GM06990 (cell line): ENCODE measurements at places on chromosomes 2 and 18.

DNA sequence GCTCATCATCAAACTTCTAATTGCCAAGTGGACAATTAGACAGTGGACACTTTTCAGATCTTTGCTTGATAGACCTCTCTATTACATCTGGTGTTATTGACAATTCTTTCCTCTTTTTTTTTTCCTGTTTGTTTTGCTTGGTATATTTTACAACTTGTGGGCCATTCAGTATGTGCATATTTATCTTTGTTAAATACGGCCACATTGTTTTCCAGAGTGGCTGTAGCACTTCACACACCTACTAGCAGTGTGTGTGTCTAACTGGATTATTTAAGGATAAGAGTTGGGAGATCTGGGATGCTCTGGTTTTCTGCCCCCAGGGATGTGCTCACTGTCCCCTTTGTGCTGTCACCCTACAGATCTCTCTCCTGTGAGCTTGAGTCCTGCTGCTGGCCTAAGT is 4.1 kb upstream of the SLC4A5 start:
- DNase-seq: no peak

GRCh38 chr2:38427936-38428335 is 50.9 kb upstream of the ATL2 start:
- DNase-seq: no peak

DNA sequence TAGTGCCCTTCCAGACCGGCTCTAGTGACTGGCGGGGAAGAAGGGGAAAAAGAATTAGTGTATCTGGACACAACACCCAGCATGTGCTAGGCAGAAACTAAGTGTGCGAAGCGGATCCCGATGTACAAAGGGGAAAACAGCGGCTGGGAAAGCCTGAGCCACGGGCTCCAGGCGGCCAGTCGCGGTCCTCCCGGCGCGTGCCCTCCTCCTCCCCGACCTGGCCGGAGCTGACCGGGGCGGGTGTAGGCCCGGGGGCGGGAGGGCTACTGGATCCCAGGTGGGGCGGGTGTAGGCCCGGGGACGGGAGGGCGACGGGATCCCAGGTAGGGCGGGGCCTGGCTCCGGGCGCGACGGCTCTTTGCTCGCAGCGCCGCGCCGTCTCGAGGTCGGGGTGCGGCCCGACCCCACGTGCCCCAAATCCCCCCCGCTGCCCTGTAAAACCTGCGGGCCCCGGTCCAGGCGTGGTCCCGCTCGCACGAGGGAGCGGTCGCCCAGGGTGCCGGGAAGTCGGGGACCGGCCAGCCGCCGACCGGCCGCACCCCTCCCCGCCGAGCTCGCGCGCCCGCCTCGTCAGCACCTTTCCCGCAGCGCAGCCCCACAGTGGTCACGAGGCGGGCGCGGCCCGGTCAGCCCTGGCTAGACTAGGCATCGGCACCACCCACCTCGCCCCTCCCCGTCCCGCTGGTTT is 48.8 kb downstream of the C2orf42 start:
- DNase-seq: no peak

DNA sequence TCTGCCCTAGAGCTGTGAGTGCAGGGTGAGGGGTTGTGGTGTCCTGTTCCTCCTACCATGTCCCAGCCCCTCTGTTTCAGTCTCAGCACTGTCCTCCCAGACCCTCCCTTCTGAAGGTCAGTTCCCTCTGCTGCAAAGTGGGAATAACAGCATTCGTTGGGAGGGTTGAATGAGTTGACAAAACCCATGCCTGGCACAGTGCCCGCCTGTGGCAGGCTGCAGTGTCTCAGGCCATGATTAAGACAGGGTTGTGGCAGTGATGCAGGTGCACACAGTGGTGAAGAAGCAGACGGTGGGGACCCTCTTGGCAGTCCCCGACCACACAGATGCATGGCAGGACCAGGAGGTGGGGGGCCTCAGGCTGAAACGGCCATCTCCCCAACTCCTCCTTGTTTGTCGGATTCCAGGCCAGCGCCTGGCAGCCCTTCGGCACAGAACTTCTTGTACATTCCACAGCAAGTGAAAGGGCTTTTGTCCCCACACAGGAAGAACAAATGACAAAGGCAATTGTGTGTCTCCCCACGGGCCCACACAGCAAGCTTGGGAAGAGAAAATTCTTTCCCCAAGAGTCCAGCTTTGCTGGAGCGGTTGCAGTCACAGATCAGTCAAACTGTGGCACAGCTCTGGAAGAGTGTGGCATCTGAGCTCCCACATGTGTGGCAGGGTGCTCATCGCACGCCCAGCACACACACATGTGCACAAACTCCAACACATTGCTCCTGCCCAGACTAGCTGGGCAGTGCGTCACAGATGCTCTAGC is 92.0 kb upstream of the MSH2 start:
- no peak for DNase-seq

- no peak for DNase-seq
These were observed 22.4 kb upstream of the CCBE1 start for GRCh38 chr18:59719544-59720181.

DNA sequence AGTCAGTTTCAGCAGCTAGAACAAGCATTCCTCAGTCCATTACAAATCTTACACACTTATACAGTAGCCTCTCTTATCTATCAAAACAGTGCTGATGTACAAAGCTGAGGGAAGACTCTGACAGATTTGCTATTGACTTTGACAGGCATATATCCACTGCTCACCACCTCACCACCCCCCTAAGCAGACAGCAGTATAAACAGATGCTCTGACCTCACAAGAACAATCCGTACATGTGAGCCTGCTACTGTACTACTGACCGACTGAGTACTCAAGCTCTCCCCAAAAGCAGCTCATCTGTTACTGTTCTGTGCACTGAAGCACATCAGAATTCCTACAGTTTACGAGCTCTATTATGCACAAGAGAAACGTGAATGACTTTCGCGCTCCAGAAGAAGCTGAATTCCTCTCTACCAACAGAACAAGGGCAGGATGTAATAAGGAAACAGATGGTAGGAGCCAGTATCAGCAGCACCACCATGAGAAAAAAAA is 95.6 kb upstream of the PDE1A start:
- no peak for DNase-seq

DNA sequence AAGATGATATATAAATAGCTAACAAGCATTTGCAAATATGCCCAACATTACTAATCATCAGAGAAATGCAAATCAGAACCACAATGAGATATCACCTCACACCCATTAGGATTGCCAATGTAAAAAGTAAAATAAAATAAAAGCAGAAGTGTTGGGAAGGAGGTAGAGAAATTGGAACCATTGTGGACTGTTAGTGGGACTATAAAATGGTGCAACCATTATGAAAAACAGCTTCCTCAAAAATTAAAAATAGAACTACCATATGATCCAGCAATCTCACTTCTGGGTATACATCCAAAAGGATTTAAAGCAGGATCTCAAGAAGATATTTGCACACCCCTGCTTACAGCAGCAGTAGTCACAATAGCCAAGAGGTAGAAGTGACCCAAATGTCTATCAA is 99.8 kb upstream of the DAPL1 start:
- no peak for DNase-seq

- no peak for DNase-seq
These were observed 209.5 kb downstream of the DYM start for GRCh38 chr18:49250816-49251388.
